ENCODE measurements at places on chromosomes 2 and 18.

GRCh38 chr2:223165423-223166214 lies 113.6 kb downstream of the KCNE4 start:
- no peak for DNase-seq

- DNase-seq = no peak
These were observed 663 bp downstream of the C2orf49 start for GRCh38 chr2:105338020-105338385.

DNA sequence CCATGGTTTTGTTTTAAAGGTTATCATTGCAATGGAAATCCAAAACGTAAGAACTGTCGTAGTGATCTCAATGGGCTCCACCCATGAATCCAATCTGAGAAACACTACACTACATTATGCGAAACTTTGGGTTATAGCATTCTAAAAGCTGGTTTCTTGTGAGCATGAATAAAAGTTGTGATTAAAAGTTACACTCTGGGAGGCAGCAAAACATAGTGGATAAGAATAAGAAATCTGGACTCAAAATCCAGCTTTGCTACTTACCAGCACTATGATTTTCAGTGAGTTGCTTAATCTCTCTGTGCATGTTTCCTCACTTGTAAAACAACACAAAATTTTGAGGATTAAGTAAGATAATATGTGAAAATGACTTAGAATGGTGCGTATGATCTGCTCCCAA lies 25.7 kb upstream of the THOC1 start:
- no peak for DNase-seq

- no peak for DNase-seq
These were observed 437.1 kb downstream of the BCL11A start for GRCh38 chr2:60116161-60116875.

DNA sequence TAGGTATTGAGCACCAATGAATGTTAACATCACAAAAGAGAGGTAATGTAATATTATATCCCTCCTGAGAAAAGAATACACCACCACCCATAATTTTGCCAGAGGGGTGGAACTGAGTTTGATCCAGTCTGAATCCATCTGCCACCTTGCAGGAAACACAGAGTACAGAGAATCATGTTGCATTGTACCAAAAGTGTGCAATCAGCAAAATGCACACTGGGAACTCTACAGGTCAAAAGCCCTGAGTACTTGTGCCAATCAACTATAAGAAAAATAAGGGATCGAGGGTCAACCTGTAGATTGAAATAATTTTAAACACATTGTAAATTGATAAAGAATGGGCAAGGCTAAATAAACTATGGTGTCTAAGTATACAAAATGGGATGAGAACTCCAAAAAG lies 141.5 kb downstream of the KCNH7 start:
- no peak for DNase-seq

DNA sequence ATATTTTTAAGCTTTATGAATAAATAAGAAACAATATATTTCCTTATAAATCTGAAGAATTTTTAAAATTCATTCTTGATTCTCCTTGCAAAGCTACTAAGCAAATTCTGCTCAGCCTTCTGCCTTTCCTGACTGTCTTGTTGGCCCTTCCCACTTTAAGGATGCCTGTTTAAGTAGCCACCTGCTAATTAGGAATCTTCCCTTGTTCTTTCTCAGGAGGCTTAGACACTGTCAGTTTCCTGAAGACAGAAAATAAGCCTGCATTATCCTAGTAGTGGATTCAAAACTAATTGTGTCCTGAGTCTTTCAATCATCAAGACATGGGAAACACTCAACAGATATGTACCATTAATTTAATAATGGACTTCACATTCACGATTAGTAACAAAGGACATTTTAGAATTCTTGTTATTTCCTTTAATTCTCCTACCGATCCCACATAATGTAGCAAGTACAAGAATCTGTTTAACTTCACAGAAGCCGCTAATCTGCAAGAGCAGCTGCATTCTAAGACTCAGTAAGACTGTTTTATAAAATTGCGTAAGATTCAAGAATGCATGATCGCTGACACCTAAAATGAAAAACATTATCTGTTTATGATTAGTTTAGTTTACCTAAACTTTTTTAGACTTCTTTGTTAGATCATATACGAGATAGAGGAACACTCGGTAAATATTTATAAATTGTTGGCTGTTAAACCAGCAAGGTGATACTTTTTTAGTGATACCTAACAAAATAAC lies 445.4 kb upstream of the DSEL start:
- DNase-seq = no peak

- peak; percentile 27 for DNase-seq
These were observed 94.4 kb upstream of the TGFA start for GRCh38 chr2:70647873-70648481.

GRCh38 chr18:54777118-54777791 lies 51.0 kb upstream of the RAB27B start:
- no peak for DNase-seq

Data from stimulated activated CD8-positive, alpha-beta memory T cell treated with anti-CD3 and anti-CD28 coated beads, Interleukin-4, amount 100 ng/mL, for 1 hour (primary cell).